Temporal lobe (tissue), 4 donors: ENCODE measurements at places on chromosomes 7 and 10. TPM values are rescaled to one million over a fixed set of nuclear protein-coding genes. Genes with fewer than 3 reads are reported as not detected.

The PIK3AP1 gene
- total RNA-seq, result 1.5 TPM

The LYZL1 gene
- not detected for total RNA-seq

The CDNF gene
- total RNA-seq, result 1.2 TPM

The FGL2 gene
- total RNA-seq, result 3.2 TPM

The PTPRN2 gene
- 47.7 TPM for total RNA-seq

The LBX1 gene
- total RNA-seq, result not detected

The RHEB gene
- total RNA-seq, result 68.1 TPM
